ENCODE measurements at places on chromosomes 1 and 21.

- no peak for DNase-seq
Observed at GRCh38 chr1:201026234-201026633, 2.7 kb upstream of the KIF21B start.

DNA sequence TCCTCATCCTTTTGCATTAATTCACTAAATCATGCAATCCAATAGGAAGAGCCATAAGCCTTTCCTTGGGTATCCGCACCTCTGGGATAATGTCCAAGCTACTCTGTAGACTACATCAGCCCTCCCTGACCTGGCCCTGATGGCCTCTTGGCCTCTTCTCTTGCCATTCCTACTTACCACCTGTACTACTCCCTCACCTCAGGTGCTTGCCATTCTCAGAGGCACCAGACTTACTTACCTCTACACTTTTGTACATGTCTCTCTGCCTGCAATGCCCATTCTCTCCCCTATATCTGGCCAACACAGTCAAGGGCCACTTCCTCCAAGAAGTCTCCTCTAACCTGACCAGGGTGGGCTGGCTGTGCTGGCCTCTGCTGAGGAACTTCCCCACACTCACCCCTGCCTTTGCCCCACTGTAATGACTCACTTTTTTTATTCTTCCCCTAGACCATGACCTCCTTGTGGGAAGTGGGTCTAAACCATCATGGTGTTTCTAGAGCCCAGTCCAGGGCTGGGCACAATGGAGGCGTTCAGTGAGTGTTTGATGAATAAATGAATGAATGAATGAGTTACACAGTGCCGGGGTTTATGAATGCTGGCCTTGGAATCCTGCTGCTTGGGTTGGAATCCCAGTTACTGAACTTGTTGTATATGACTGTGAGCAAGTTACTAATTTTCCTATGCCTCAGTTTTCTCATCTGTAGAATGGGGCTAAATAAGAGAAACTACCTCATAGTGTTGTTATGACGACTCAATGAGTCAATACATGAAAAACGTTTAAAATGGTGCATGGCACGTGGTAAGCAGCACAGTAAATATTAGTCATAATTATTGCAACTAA lies 179.8 kb downstream of the FOXD2 start:
- DNase-seq: no peak

DNA sequence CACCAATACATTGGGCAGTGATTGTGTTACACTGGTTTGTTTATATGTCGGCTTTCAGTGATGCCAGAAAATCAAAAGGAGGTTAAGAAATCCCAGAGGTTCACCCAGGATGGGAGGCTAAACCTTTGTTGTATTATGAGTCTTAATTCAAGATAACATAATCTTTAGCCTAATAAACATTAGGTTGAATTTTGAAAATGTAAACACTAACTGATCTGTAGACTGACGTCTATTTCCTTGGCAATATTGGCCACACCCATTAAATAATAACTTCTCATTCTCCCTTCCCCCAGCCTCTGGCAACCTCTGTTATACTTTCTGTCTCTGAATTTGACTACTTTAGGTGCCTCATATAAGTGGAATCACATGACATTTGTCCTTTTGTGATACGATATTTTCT lies 238.7 kb downstream of the DISC1 start:
- DNase-seq: no peak

DNA sequence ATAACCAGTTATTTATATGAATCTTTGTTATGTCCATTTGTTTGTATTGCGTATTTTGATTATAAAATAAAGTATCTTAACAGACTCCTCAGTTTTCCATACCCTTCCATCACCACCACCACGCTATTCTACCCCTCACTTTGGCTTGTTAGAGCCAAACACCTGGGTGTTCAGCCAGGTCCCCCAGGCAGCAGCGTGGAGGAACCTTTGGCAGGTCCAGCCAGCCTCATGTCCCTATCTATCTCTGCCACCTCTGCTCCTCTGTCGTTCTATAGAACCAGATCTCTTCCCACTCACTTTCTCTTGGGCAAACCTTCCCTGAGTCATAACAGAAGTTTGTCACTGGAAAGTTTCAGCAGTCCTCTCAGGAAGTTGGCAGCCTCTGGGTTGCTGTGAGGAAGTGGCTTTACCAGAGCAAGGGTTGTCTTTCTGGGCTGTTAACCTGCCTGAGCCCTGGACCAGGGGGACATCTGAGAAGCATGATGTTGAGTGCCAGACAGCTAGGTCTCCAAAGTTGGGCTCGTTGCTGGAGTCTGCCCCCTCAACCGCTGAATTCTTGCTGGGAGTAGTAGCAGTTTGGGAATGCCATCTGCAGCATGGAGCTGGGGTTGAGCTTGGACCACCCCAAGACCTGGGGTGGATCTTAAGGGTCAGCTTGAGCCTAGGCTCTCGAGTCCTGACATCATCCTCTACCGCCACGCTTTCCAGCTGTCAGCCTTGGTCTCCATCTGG lies 996 bp upstream of the SH3BGRL3 start:
- DNase-seq: peak; percentile 36

- DNase-seq: no peak
Observed at GRCh38 chr1:170567214-170567613, 35.2 kb downstream of the GORAB start.

DNA sequence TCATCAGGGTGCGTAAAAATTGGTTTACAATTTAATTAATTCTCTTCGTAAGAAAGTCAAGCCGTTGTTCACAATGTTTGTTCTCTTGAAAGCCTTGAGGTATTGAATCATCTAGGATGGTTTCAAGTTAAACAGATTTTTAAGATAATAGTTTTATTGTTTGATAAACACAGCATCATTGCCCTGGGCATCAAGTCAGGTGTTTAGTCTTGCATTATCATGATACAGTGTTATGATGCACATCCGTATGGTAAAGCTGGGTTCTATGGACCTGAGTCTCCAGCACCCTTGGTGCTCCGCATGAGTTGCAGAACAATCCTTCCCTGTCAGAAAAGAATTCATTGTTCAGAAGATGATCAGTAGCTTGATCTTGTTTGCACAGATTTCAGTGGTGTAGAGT lies 359.5 kb downstream of the LMO4 start:
- DNase-seq: no peak

DNA sequence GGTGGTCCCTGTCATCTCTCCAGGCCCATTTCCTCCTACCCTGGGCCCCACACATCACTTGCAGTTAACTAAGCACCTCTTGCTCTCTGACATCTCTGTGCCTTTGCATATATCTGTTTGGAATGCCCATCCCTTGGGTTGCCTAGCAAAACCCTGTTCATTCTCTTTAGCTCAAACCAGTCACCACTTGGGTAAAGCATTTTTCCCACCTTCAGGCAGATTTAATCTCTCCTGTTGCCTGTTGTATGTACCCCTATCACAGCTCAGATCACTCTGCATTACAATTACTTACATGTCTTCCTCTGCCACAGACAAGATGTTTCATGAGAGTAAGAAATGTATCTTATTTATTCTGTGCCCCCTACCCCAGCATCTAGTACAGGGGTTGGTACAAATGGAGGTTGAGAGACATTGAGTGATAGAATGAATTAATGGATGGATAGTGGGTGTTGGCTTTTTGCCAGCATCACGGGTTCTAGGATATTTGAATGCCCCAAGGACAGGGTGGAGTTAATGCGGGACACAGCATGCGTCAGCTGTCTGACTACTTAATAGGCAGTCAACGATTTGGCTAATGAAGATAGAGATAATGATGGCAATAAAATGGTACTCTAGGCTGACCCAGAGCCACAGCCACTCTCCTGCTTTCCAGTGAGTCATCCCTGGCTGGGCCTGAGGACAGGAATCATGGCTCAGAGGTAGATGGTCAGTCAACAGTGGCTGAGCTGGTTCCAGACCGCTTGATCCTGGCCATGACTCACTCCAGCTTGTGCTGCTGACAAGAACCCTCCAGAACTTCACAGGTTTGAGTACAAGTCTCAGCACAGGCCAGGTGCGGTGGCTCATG lies 6.5 kb downstream of the NR0B2 start:
- DNase-seq: no peak

DNA sequence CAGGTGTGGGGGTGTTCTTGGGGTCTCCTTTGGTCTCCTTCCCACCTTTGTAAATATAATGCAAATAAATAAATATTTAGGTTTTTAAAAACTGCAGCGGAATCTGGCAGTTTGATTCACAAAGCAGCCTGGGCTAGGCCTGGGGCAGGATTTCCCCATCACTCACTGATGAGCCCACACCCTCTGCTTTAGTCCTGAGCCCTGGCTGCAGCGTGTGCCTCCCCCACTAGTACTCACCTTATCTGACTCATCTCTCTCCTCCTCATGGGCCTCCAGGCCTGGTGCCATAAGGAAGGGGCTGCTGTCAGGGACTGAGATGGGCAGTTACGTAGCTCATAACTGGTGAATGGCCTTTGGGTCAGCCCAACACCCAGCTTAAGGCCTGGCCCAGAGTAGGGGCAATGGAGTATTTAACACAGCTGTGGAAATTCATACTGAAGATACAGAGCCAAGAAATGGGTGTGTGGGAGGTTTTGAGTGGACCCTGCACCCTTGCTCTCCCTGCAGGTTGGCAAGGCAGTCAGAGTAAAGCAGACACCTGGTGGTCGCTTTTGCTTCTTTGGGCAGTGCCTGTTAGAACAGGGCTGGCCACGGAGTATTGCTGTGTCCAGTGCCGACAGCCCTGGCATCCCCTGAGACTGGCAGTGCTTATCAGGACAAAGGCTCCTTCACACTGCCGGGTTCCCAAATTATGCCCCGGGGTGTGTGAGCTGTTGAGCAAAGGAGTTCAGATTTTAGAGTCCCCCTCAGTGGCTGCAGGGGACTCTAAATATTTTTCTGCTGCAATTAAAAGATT lies 39.7 kb downstream of the AZIN2 start:
- DNase-seq: no peak
